Activated CD4-positive, alpha-beta T cell treated with anti-CD3 and anti-CD28 coated beads for 1 hour (primary cell): ENCODE measurements at places on chromosomes 6 and 20.

DNA sequence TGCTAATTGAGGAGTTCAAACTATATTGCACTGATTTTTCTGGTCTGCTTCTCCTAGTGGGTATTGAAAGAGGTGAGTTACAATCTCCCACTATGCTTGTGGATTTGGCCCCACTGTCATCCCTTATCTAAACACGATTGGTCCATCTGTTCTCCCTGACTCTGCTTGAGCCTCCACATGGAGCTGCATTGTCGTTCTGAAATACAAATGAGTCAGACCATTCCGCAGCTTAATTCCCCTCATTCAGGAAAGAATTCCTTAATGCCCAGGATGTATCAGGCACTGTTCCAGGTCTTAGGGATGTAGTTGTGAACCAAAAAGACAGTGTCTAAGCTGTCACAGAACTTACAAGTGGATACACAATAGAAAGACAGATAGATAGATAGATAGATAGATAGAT, 461.9 kb downstream of the QKI start:
- no peak for DNase-seq

DNA sequence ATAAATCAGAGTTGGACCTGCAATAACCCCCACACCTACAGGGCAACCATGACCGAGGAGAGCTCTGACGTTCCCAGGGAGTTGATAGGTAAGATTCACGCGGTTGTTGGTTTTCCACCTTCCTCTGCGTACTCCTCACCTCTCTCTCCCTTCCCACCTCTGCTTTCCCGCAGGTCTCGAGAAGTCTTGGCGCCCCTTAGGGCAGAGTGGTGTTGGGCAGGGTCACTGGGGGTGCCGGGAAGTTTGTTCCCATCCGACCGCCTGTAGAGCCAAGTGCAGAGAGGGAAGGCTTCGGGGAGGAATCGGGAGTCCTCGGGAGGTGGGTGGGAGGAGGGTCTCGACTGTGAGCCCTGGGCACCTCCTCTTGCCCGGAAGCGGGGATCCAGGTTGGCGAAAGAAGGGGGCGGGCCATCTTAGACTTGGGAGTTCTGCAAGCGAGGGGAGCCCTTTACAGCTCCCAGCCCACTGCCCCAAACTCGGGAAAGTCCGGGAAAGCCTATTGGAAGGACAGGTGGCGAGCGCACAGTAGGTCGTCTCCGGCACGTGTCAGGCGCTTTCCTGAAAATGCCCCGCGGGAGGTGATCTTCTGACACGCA, 672 bp downstream of the CARMIL1 start:
- DNase-seq: no peak

GRCh38 chr6:126312013-126312665, 27.8 kb upstream of the CENPW start:
- no peak for DNase-seq

DNA sequence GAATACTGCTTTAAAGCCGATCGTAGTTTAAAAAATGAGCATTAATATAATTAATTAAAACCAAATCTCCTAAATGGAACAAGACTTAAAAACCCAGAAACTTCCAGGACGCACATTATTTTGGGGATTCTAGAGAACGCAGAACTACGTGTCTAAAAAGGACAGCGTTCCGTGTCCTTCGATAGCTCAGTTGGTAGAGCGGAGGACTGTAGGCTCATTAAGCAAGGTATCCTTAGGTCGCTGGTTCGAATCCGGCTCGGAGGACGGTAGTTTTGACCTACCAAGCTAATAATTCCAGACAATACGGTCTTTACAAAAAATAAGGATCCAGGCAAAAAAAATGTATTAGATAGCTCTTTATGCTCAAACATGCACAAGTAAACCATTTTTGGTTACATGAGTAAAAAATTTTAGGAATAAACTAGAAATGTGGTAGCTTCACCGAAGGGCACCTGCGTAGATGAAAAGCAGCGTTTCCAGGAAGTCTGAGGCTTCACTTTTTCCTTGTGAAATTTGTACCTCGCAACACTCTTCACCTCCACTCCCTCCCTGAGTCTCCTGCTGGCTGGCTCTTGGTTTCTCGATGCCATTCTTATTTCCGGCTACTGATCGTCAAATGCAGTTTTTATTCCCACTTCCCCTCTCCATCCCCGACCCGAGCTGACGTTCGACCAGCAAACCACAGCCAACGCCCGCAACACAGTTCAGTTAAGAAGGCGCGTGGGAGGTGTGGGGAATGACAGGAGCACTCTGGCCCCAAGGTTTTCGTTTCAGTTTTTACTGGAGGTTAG, 19.6 kb upstream of the ABT1 start:
- DNase-seq: no peak

DNA sequence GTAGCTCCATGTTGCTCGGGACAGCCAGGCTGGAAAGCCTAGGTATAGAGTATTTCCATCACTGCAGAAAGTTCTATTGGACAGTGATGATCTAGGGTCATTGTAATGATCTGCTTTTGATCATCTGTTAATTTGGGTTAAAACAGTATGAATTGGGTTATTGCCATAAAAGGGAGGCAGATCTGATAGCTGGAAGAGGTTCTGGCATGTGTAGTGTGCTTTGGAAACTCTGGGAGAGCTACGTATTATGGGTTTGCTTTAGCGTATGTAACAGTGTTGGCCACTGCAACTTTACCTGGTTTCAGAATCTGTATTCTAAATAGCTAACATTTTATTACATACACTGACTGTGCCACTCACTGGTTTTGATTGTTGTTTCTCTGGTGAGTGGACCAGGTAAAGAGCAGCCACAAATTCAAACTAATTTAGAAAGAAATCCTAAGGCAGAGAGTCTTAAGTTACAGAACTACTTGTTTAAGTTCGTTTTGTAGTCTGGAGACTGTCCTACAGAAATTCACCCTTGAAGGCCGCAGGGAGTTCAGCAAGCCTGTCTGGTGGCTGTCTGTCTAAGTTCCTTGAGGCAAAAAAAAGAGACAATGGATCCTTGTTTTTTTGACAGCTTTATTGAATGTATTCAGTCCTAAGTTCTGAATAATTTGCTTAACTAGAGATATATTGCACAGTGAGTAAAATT, 300.3 kb downstream of the PRL start:
- no peak for DNase-seq

GRCh38 chr20:63121749-63122405, 94.1 kb downstream of the YTHDF1 start:
- no peak for DNase-seq

DNA sequence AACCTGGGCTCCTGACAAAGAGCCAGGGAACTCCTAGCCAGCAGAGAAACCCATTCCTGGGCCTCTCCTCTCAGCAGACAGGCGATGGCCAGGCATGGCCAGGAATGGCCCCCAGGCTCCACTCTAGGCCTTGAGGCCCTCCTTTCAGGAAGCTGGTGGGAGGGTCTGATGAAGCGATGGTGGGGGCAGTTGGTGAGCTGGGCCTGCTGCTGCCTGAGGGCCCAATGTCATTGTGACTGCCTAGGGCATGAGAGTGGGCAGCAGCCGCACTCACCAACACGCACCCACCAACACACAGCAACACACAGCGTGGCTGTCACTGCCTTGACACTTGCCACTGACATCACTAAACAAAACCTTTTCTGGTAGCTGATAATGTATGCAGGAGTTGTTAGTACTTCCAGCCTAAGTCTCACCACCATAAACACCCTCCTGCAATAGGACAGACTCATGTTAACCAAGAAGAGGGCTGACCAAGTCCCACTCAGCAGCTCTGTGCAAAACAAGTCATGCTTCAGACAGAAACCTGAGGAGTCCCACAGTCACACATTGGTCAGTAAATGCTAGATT, 69.3 kb downstream of the ABHD12 start:
- no peak for DNase-seq

DNA sequence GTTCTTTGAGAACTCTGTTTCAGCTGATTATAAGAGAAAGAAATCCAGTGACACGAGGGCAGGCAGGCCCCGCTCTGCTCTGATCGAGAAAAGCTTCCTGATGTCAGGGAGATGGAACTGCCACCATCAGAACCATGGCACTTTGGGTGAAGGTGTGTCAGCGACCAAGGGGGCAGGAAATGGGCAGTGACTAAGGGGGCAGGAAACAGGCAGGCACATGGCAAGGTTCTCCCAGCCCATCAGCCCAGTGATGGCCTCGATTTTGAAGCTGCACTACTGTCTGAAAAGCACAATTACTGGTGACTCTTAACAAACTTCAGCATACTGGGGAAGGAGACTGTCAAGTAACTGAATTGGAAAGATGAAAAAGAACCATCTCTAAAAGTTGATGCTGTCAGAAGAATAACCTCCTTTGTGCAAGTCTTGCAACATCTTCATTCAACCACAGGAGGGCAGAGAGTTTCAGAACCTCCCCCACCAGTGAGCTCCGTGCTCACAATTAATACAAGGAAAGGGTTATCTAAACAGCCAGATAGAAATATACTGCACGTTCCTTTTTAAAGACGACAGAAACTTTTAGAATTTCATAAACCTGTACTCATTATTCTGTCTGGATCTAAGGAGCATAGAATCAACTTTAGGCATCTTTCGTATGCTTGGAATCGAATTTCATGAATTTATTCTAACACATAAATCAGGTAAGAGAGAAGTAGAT, 39.1 kb downstream of the TMX4 start:
- no peak for DNase-seq

DNA sequence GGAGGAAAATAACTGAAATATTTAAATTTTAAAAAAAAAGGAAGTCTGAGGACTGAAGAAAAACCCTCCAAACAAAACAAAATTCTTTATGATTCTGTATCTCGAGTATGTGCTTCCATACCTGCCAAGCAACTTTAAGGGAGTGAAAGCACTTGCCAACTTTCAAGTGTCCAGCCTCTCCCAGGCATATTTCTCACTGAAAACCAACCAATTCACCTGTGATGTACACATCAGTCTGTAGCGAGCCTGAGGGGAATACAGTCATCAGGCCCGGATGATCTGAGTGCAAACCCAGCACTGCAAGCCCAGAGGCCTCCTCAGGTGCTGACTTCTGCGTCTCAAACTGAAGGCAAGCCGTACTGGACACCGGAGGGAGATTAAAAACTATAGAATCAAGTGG, 164.8 kb upstream of the NT5E start:
- no peak for DNase-seq

DNA sequence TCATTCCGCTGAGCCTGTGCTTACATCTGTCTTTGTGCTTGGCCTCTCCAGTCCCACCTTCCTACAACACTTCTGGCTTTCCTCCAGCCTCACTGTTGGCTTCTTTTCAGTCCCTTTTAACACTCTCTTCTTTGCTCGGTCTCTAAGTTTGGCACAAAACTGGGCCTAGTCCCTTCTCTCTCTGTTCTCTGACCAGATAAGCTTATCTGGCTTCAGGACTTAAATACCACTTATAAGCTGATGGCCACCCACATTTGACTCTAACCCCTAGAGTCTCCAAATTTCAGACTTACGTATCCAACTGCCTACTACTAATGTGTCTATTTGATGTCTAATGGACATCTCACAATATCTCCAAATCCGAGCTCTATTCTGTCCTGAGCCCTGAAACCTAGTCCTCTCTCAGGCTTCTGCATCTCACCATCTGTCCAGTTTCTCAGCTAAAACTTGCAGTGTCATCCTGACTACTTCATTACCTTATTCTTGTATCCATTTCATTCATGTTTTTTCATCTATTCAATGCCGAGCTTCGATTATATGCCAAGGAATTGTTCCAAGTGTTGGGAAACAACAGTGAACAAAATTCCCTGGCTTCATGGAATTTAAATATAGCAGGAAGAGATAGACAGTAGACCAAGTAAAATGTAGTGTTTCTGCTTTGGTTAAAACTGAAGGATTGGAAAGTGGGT, 40.1 kb downstream of the TBPL1 start:
- DNase-seq: no peak

DNA sequence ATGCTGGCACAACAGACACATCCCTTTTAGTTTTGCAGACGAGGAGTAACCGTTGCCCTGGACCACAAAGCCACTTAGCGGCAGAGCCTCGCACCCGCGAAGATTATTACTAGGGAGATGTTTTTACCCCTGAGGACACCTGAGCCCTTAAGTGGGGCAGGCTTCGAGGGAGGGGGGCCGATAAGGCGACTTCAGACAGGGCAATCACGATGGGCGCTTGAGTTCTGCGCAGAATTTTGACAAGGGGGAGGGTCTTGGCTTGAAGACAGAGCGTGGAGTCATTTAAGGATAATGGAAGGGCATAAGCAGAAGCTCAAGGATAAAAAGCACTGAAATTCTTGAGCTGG, 650 bp upstream of the TTK start:
- DNase-seq: no peak

GRCh38 chr20:47673671-47673955, 111.7 kb downstream of the SULF2 start:
- no peak for DNase-seq

DNA sequence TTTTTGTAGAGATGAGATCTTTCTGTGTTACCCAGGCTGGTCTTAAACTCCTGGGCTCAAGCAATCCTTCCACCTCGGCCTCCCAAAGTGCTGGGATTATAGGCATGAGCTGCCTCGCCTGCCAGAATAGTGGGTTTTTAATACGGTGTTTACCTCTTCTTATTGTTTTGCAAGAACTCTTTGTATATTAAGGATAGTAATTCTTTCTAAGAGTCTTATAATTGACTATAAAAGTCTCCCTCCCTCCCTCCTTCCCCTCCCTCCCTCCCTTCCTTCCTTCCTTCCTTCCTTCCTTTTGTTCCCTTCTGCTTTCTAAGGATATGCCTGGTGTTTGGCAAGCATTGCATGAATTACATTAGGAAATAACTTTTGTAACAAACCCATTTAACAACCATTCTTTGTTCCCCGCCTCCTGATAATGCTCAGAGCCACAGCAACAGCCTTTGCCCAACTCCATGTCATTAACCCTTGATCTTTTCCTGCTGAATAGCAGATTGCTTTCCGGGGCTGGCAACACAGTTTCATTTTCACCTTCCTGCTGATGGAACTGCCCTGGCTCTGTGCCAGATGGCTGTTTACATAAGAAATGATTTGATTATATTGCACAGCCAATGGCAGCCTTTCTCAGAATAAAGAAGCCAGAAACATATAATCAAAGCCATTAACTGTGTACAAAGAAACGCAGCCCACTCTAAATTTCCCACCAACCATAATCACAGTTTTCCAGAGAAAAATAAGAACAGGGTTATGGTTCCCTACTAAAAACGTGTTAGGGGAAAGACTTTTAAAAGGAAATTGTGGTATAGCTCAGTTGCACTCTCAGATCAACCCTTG, 143.7 kb upstream of the PTPN1 start:
- no peak for DNase-seq

DNA sequence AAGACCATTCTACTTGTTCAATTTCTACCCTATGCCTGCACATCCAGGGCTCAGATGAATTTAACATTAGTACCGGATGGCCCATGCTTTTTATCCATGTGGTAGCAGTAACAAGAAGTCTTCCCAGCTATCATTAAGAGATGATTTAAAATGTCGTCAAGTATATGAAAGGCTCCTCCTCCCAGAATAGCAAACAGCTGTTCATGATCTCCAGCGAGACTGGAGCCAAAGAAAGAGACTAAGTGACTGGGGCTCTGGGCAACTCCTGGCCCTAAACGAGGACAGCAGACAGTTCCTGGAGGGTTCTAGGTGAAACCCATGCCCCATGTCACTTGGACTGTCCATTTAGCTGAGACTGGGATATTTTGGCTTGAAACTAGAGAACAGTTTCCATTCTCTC, 160.8 kb downstream of the CDC5L start:
- no peak for DNase-seq
